Gastrocnemius medialis (tissue), 4 donors: ENCODE measurements at places on chromosomes 4 and X.

- no peak overlapping the region for H3K4me3 ChIP-seq
- H3K4me1 ChIP-seq: no peaks in the 10 kb centered on the region
- no peak overlapping the region for H3K27ac ChIP-seq
- H3K36me3 ChIP-seq: no peaks in the 10 kb centered on the region
These were observed 117.6 kb downstream of the TSPAN5 start for GRCh38 chr4:98540803-98541202.

DNA sequence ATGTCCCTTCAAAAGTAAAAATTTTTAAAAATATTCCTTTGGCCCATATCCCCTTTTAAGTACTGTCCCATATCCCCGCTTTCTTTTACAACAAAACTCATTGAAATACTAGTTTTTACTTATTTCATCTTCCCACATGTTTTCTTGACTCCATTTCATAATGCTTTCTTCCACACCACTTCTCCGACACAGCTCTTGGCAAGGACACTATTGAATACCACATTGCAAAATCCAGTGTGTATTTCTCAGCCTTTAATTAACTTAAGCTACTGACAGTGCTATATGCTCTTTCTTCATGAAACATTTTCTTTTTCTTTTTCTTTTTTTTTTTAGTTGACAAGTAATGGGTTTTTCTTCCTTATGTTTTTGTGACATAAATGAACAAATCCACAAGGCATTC, 28.8 kb downstream of the PRDM8 start:
- H3K36me3 ChIP-seq: no peaks in the 10 kb centered on the region
- no peak for DNase-seq
- H3K4me1 ChIP-seq: no peaks in the 10 kb centered on the region
- no peak overlapping the region for H3K27ac ChIP-seq
- H3K4me3 ChIP-seq: no peak overlapping the region
- H3K27me3 ChIP-seq: no peaks in the 10 kb centered on the region

DNA sequence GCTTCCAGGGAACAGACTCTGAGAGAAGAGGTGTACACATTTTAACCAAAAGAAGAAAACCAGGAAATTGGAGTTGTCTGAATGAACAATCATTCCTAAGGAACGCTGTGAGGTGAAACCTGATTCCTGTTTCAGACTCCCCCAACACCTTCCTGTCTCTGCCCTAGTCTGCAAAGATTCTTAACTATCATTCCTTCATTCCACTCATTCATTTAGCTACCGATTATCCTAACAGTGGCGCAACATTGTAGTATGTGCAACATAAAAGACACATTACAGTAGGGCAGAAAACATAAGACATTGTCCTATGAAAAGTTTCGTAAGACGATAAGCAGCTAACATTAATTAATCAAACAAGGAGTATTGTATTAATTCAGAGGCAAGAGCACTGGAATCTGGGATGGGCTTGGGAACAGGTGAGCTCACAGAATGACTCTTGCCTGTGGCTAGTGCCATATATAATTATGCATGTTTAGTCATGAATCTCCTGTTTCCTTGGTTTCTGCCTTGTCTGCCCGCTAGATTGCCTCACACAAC, 23.8 kb upstream of the ADH7 start:
- no peak overlapping the region for H3K4me3 ChIP-seq
- H3K4me1 ChIP-seq: no peaks in the 10 kb centered on the region
- H3K27me3 ChIP-seq: no peaks in the 10 kb centered on the region
- DNase-seq: no peak

DNA sequence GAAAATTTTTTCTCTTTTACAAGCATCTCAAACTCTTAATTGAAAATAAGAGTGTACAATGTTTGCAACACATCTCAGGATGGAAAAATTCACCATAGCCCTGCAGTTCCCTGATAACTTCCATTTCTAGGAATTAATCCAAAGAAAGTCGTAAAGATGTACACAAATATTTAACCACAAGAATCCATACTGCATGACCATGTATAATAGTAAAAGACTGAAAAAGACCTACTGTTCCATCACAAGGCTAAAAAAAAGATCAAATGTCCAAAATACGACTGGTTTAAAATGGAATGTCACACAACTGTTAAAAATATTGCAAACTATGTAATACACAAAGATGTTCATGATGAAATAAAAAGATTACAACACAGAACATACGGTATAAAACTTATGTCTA, 32.1 kb downstream of the HUWE1 start:
- peaks cover 7% of the 10 kb centered on the region for H3K4me1 ChIP-seq
- DNase-seq: no peak
- H3K4me3 ChIP-seq: no peak overlapping the region
- H3K27ac ChIP-seq: no peak overlapping the region
- peaks cover 16% of the 10 kb centered on the region for H3K36me3 ChIP-seq

DNA sequence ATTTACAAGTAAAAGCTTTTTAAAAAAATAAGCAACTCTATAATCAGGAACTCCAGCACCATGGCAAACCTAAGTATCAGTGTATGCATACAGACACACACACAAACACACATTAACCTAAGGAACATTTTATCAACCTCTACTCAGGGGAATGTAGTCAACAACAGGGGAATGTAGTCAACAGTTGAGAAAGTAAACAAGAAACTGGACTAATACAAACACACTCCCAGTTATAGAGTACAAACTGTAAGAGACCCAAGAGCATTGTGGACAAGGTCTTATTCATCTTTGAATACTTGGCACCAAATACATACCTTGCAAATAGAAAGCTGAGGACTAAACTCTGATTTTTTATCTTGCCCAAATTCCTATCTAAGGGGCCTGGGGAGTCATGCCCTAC, 36.2 kb downstream of the PAPSS1 start:
- no peaks in the 10 kb centered on the region for H3K27me3 ChIP-seq
- no peaks in the 10 kb centered on the region for H3K4me1 ChIP-seq
- H3K36me3 ChIP-seq: no peaks in the 10 kb centered on the region

- no peaks in the 10 kb centered on the region for H3K36me3 ChIP-seq
- no peaks in the 10 kb centered on the region for H3K4me1 ChIP-seq
- no peak for DNase-seq
- H3K4me3 ChIP-seq: no peak overlapping the region
These were observed 161.2 kb upstream of the AMOT start for GRCh38 chrX:113001836-113002235.

GRCh38 chr4:138775489-138775888, 240.1 kb upstream of the NOCT start:
- no peak for DNase-seq
- H3K27ac ChIP-seq: no peak overlapping the region
- no peaks in the 10 kb centered on the region for H3K27me3 ChIP-seq
- no peaks in the 10 kb centered on the region for H3K4me1 ChIP-seq
- H3K36me3 ChIP-seq: no peaks in the 10 kb centered on the region

DNA sequence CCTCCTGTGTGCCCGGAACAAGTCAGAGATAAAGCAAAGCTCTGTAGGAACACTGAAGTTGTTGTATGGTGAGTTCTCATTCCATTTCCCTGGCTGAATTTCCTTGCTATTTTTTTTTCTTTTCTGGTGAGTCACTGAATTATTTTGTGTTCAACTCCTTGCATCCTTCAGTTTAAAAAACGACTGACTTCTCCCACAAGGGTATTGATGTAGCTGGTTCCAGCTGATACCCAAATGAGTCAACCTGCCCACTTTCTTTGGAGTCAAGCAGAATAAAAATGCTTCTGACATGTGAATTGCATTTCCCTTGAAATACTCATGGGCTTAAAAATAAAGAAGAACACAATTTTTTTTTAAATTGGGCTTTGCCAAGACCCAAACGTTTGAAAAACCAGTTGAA, 85.5 kb downstream of the SHOX start:
- no peak overlapping the region for H3K27ac ChIP-seq
- no peaks in the 10 kb centered on the region for H3K4me1 ChIP-seq
- DNase-seq: no peak
- no peaks in the 10 kb centered on the region for H3K27me3 ChIP-seq
- no peak overlapping the region for H3K4me3 ChIP-seq

- H3K4me1 ChIP-seq: no peaks in the 10 kb centered on the region
- H3K27me3 ChIP-seq: no peaks in the 10 kb centered on the region
- H3K27ac ChIP-seq: no peak overlapping the region
- DNase-seq: no peak
These were observed 7.9 kb upstream of the MSANTD1 start for GRCh38 chr4:3240936-3241522.

GRCh38 chr4:37758226-37758625, 68.3 kb upstream of the PGM2 start:
- no peak overlapping the region for H3K4me3 ChIP-seq
- no peaks in the 10 kb centered on the region for H3K4me1 ChIP-seq
- H3K27me3 ChIP-seq: no peaks in the 10 kb centered on the region
- DNase-seq: no peak
- no peaks in the 10 kb centered on the region for H3K36me3 ChIP-seq

GRCh38 chr4:175066923-175067627, 148.9 kb downstream of the ADAM29 start:
- no peaks in the 10 kb centered on the region for H3K36me3 ChIP-seq
- no peaks in the 10 kb centered on the region for H3K27me3 ChIP-seq
- DNase-seq: no peak
- H3K4me3 ChIP-seq: no peak overlapping the region
- no peaks in the 10 kb centered on the region for H3K4me1 ChIP-seq
- H3K27ac ChIP-seq: no peak overlapping the region

- no peak for DNase-seq
- peak overlapping the region; percentile 21 for H3K4me3 ChIP-seq
- no peak overlapping the region for H3K27ac ChIP-seq
- no peaks in the 10 kb centered on the region for H3K36me3 ChIP-seq
These were observed 63.7 kb downstream of the SEC24D start for GRCh38 chr4:118772081-118772766.

DNA sequence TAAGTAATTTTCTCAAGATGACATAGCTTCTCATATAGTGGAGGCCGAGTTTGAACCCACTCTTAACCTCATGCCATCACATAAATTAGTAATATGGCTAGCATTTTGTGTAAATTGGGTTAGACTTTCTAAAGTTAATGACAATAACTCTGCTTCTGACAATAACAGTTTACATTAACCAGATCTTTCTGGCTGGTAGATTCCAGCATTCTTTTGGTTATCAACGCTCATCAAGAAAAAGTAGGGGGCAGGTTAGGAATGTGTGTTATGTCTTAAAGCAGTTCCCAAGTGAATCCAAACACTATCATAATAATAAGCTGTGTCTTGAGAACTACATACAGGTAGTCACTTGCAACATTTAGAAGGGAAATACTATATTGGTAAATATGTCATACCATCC, 162.5 kb downstream of the PRDM5 start:
- no peak overlapping the region for H3K4me3 ChIP-seq
- H3K27ac ChIP-seq: no peak overlapping the region
- no peaks in the 10 kb centered on the region for H3K36me3 ChIP-seq
- H3K27me3 ChIP-seq: no peaks in the 10 kb centered on the region
- no peaks in the 10 kb centered on the region for H3K4me1 ChIP-seq
- no peak for DNase-seq

DNA sequence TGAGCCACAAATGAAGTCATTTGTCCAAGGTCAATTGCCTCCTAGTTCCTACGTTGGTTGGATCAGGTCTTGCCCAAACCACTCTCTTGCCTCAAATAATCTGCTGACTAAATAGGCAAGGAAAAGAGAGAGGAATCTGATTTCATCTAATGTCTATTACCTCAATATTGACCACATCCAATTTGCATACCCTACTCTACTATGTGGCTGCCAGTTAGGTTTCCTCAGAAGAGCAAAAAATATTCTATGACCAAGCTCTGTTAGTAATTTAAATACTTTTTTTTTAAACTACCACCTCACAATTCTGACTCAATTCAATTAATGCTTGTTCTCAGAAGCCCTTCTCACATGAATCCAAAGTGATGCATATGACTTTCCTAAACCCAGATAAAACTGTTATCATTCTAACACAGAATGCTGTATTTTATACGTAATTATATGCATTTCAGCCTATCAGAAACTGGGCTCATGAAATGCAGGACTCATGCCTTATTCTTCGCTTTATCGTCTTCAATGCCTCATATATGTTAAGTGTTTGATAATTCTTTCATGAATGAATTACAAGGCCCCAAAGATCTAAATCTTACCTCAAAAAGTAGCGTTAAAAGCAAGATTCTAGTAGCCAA, 98.6 kb downstream of the HUWE1 start:
- no peak overlapping the region for H3K27ac ChIP-seq
- DNase-seq: no peak
- H3K4me3 ChIP-seq: no peak overlapping the region
- no peaks in the 10 kb centered on the region for H3K4me1 ChIP-seq

- peaks cover 3% of the 10 kb centered on the region for H3K27me3 ChIP-seq
- H3K4me1 ChIP-seq: no peaks in the 10 kb centered on the region
- H3K36me3 ChIP-seq: no peaks in the 10 kb centered on the region
- DNase-seq: no peak
These were observed 776 bp upstream of the SOWAHD start for GRCh38 chrX:119757646-119757978.

DNA sequence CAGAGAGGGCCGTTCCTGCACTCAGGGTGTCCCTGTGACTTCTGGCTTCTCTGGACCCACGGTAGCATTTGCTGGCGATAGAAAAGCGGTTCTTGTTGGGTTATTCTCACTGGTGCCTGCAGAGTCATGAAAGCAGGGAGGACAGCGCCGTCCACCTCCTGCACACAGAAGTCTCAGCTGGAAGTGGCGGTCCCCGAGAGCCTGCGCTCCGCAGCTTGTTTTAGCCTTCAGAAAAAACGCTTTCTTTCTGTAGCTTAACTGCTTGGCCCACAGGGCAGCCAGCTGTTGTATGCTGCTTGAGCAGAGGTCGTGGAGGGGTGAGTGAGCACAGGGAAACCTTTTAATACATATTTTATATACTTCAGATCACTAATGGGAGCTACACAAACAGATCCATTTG, 400.7 kb upstream of the FAT1 start:
- no peaks in the 10 kb centered on the region for H3K27me3 ChIP-seq
- no peak for DNase-seq
- no peaks in the 10 kb centered on the region for H3K4me1 ChIP-seq
- no peak overlapping the region for H3K4me3 ChIP-seq

DNA sequence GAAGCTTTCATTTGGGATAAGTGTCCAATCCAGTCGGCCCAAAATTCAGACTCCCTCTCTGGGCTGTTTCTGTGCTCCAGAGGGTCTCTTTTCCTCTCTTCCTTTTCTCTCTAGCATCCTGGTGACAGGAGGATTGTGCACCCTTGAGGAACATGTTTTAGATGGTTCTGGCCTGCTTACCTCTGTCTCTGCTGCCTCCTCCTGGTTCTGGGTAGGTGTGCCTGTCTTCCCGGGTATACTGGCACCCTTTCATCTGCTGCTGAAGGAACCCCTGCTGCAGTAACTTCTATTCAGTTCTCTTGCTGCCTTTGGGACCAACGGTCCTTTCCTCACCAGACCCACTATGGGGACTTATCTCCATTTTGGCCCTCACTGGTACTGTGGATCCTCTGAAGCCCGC, 53.2 kb downstream of the HMGB2 start:
- H3K27me3 ChIP-seq: no peaks in the 10 kb centered on the region
- no peak overlapping the region for H3K27ac ChIP-seq
- H3K4me1 ChIP-seq: no peaks in the 10 kb centered on the region

DNA sequence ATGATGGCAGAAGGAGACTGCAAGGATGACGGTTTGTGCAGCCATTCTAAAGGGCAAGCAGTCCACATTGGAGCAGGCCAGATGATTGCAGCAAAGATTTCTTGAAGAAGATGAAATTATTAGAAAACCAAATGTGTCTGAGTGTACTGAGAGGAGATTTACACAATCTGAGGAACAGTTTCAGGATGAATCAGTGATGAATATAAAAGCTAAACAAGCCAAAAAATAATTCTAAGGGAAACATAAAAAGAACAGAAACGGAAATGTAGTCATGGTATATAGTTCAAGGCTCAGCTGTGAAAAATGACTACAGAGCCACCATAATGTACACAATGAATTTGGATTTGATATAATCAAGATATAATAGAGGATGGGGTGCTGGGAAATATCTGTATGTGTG, 168.5 kb downstream of the PDGFC start:
- no peaks in the 10 kb centered on the region for H3K27me3 ChIP-seq
- H3K4me1 ChIP-seq: peaks cover 7% of the 10 kb centered on the region
- no peaks in the 10 kb centered on the region for H3K36me3 ChIP-seq
- H3K4me3 ChIP-seq: no peak overlapping the region
